H54 (cell line): ENCODE measurements at places on chromosomes 3 and 15.
A peak's percentile ranks its signal among the peaks of the same experiment; 100 is the strongest.

DNA sequence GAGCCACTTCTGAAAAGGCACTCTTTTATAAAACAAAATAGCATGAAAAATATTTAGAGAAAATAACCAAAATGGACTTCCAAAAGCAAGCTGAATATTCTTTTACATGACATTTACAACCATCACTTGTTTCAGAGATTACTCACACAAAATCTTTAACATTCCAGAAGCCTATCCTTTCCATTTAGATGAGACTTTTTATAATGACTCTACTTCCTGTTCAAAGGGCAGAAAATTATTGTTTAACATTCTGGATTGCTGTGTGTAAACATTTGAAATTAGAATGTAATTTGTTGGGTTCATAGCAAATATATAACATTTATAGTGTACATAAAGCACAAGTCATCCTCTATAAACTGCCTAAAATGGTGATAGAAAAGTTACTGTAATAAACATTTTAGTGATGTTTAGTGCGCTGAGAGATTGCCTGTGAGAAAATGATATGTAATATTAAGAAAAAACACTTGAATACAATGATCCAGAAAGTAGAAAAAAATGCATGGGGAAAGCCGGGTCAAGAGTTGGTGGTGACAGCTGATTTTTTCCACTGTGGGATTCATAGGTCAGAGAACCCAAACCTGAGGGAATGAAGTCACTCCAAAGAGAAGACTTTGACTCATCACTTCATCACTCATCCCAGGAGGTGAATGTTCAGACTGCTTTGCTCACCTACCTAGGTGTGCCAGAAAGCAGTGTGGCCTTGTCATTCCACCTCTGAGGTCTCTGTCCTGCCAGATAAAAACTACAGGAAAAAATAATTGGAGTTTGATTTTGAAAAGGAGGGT, 305.8 kb downstream of the ARPP21 start:
- DNase-seq: no peak

DNA sequence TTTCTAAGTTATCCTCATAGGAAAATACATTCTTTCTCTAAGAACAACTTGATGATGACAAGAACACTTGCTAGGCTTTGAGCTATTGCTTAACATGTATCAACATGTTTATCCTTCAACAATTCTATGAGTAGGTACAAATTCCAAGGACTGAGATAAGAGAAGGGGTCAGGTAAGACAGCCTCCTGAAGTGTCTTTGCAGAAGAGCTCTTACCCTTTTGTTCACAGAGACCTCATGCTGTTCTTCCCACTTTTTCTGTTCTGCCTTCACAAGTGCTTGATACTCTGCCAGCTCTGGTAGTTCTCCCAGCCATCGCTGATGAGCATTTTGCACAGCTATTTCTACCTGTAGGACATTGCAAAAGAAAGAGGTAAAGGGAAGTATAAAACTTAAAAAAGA, 50.9 kb downstream of the CEP152 start:
- no peak for DNase-seq

GRCh38 chr3:4906107-4906621, 73.1 kb upstream of the BHLHE40 start:
- peak; percentile 51 for DNase-seq

GRCh38 chr3:165713479-165713878, 123.7 kb downstream of the BCHE start:
- no peak for DNase-seq

DNA sequence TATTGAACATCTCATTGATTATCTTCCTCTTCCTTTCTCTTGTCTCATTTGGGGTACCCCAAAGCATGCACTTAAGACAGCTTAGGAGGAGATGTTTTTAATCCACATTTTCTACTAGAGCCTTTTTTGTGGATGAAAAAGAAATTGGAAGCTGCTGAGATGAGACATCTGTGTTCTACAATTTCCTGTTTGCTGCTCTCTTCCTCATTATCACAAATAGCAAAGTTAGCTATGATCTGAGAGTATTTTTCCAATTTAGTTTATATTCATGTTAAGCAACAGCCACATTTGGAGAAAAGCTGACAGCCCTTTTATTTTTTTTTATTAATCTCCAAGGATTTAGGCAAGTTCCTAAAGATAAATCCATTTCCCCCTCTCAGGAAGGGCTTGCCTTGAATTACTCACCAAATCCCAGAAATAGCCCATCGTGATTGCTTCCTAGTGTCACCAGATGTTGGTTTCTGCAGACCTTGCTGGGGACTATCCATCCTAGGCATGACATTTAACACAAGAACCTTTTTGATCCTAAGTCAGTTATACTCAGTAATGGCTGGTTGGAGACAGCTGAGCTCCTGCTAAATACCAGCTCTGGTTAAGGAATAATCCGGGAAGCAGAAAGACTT, 70.8 kb upstream of the FILIP1L start:
- no peak for DNase-seq

- no peak for DNase-seq
Measured at GRCh38 chr3:43353923-43354670, 67.8 kb downstream of the SNRK start.

DNA sequence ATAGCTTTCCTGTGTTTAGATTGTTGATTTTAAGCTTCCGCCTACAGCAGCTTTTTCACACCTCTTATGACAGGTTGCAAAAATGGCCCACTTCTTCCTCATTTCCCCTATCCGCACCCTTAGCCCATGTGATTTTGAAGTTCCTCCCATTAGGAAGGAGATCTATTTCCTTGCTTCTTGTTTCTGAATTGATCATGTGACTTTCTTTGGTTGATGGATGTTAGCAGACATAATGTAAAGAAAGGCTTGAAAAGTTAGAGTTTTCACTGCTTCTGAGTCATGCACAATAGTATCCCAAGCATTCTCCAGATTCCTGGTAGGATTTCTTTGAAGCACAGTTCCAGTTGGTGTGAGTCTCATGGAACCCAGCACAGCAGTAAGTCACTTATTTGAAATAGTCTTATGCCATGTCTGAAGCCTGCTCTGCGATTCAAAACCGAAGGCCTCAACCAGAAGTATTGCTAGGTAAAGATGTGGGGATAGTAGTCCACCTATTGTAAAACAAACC, 76.6 kb downstream of the EDEM1 start:
- DNase-seq: no peak

- no peak for DNase-seq
Measured at GRCh38 chr3:138412821-138413551, 21.4 kb upstream of the ESYT3 start.

DNA sequence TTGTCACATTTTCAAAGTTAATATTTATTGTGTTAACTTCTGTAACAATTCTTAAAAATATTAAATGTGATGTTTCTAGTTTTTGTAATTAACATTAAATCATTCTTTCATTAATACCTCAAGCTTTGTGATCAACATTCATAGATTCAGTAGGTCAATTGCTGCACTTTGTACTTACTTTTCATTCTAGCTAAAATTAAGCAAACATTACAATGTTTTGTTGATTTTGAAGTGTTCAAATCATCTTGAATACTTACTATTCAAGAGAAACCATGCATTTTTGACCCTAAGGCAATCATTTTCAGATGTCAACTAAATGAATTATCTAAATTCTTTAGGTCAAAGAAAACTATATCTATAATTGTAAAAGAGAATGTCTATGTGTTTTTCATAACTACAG, 933.1 kb downstream of the NAALADL2 start:
- DNase-seq: no peak

GRCh38 chr3:181689546-181689945, 22.2 kb upstream of the SOX2 start:
- no peak for DNase-seq
